H9 (cell line): ENCODE measurements at places on chromosomes 4 and X. TPM values are rescaled to one million over a fixed set of nuclear protein-coding genes. Genes with fewer than 3 reads are reported as not detected.

Gene ENAM
- not detected in 2 replicates for total RNA-seq

Gene C4orf51
- 2.7 and 6.0 TPM in 2 replicates for total RNA-seq

Gene EDA2R
- 6.6 and 8.3 TPM in 2 replicates for total RNA-seq

Gene FREM3
- total RNA-seq: not detected in 2 replicates

Gene NEXMIF
- total RNA-seq: 0.22 and 0.29 TPM in 2 replicates

Gene UGT2B17
- not detected in 2 replicates for total RNA-seq

Gene NHS
- total RNA-seq: 8.0 and 8.7 TPM in 2 replicates

Gene VCX3A
- 0.28 and 0.35 TPM in 2 replicates for total RNA-seq

Gene DUSP21
- not detected in 2 replicates for total RNA-seq

Gene SOD3
- 2.9 and 3.3 TPM in 2 replicates for total RNA-seq

Gene SCRG1
- total RNA-seq: not detected in 2 replicates

Gene TBX22
- 0.55 and 0.81 TPM in 2 replicates for total RNA-seq

Gene ANXA3
- 20.6 and 21.6 TPM in 2 replicates for total RNA-seq

Gene ALB
- total RNA-seq: 0.29 TPM in 1 of 2 replicates, not detected in the other

Gene NLRP2B
- not detected in 2 replicates for total RNA-seq

Gene NUDT6
- total RNA-seq: 3.9 and 4.0 TPM in 2 replicates

Gene GAGE13
- total RNA-seq: not detected in 2 replicates

Gene F8A2
- not detected in 2 replicates for total RNA-seq

Gene CT55
- total RNA-seq: 0.24 TPM in 1 of 2 replicates, not detected in the other

Gene ACOT9
- 72.3 and 73.4 TPM in 2 replicates for total RNA-seq

Gene IRAK1
- total RNA-seq: 85.3 and 98.4 TPM in 2 replicates

Gene AGA
- 10.0 and 11.3 TPM in 2 replicates for total RNA-seq

Gene KDR
- total RNA-seq: 48.2 and 51.4 TPM in 2 replicates

Gene NDST4
- not detected in 2 replicates for total RNA-seq

Gene UGT2B7
- not detected in 2 replicates for total RNA-seq

Gene GYPE
- total RNA-seq: not detected in 2 replicates

Gene GPRASP2
- total RNA-seq: 13.9 and 14.2 TPM in 2 replicates

Gene TCEAL6
- total RNA-seq: not detected in 2 replicates

Gene H2BW2
- total RNA-seq: not detected in 2 replicates

Gene CASP3
- total RNA-seq: 107 and 110 TPM in 2 replicates

Gene MAGEA9B
- total RNA-seq: 0.31 TPM in 1 of 2 replicates, not detected in the other

Gene SORBS2
- 8.8 and 9.7 TPM in 2 replicates for total RNA-seq

Gene MAGEA8
- not detected in 2 replicates for total RNA-seq

Gene ENPEP
- total RNA-seq: 0.44 and 0.83 TPM in 2 replicates

Gene BEX5
- total RNA-seq: 7.5 and 7.7 TPM in 2 replicates

Gene RHOXF1
- not detected in 2 replicates for total RNA-seq

Gene RXFP1
- 0.15 and 0.17 TPM in 2 replicates for total RNA-seq

Gene PITX2
- total RNA-seq: 7.5 and 8.5 TPM in 2 replicates
